8988T (cell line): ENCODE measurements at places on chromosomes 7 and 10.
A peak's percentile ranks its signal among the peaks of the same experiment; 100 is the strongest.

DNA sequence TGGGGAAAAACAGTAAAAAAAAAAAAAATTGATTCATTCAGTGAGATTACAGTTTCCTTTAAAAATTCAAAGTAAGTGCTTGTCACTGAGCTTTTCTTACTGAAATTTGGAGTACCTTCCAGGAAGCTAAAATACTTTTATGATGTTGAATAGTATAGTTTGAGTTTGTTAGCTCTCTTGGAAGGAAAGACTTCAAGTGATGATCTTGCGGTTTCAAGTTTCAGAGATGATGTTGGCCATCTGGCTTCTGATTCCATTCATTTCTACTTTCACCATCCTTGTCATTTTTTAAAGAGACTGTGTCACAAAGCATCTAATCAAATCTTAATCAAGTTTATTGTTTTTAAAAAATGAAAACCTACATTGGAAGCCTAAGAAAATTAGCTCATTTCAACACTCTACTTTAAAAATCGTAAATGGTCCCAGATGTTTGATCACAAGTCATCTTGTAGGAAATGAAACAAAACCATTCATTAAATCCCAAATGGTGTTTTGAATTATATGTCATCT is 4.9 kb upstream of the HERPUD2 start:
- DNase-seq, result no peak

DNA sequence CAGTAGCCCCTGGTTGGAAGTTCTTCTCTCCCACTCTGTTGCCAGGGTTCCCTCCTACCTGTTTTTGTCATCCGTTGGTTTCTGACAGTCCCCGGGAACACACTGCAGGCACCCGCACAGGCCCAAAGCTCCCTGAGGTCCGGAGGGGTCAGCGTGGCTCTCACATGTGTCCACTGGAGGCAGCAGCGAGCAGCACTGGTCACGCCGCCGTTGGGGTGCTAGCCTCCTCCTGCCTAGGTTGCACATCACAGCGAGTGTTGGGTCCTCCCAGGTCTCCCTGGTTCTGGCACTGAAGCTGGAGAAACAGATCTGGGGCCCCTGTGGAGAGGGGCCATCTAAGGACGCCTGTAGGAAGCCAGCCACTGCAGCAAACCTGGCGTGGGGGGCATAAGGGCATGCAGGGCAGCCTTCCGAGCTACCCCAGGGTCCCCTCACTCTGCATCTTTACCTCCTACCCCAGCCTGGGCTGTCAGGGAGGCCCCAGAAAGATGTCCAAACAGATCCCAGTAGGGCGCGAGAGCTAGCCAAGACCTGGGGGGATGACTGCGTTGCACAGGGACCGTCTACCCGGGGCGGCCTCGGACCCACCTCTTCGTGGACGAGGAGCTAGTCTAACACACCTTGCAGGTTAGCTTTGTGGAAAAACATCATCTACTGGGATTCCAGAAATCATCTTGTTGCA is 28.9 kb downstream of the LRRC27 start:
- DNase-seq, result peak; percentile 72

DNA sequence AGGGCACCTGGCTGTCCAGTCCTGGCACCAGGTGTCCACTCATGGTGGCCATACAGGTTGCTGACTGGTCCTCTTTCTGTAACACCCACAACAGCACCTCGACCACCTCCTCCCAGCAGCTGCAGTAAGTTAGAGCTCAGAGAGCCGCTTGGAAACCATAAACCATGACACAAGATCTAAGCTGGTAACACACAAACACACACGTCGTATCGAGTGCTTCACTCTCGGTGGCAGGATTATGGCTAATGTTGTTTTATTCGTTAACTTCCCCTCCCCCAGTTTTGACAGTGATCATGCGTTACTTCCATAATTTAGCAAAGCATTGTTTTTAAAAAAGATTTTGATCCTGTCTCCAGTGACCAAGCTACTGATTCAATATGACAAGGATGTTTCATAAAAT is 59.7 kb downstream of the CAMK2B start:
- DNase-seq, result no peak

- no peak for DNase-seq
Measured at GRCh38 chr10:110576220-110576619, 8.7 kb downstream of the SMC3 start.

GRCh38 chr10:113108194-113108835 is 158.3 kb downstream of the TCF7L2 start:
- peak; percentile 28 for DNase-seq

GRCh38 chr7:158970132-158970531 is 113.8 kb downstream of the DYNC2I1 start:
- no peak for DNase-seq

- DNase-seq, result no peak
Measured at GRCh38 chr10:24418532-24418931, 209.6 kb downstream of the KIAA1217 start.

DNA sequence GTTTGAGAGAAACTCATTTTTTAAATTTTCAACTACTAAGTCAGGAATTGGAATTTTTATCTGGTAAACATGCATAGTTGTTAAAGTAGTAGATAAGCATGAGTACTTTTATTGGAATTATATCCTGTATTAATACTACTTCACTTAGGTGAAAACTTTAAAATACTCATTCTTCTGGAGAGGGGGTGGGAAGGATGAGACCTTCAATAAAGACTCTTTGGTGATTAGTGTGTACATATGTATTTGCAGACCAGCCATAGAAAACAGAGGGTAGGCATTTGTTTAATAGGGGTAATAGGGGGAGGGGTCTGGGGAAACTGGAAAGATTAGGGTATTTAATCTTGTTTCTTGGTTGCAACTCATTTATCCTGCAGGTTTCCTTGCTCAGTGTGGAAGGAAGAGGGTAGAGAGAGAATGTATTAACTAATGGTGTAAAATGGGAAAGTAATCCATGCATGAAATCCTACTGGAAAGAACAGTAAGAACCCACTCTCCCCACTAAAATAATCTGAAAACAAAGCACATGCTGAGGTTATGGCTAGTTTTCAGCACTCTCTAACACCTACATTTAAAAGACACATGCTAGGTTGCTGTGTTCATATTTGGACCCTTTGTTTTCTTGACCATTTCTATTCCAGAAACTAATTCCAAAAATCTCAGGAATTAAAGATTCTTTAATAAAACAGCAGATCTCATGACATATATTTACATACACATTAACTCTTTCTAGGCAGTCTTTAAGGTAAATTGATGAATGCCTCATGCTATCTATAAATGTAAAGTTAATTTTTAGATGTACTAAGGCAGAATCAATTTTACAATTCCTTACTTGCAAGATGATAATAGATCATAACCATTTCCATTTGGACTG is 6.2 kb upstream of the IGF2BP3 start:
- DNase-seq, result no peak

DNA sequence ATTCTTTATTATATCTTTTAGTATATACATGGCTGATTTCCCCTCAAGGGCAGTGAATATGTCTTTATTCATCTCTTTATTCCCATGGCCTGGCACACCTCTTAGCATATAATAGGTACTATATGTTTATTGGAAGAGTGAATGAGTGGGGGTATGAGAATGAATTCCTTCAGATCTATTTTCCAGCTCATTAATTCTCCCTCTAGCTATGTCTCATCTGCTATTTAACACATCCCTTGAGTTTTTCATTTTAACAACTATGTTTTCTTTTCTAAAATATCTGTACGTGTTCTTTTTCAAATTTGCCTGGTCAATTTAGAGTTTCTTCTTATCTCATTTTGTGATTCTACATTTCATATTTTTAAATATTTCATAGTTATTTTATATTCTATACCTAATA is 14.4 kb downstream of the HPS1 start:
- no peak for DNase-seq

DNA sequence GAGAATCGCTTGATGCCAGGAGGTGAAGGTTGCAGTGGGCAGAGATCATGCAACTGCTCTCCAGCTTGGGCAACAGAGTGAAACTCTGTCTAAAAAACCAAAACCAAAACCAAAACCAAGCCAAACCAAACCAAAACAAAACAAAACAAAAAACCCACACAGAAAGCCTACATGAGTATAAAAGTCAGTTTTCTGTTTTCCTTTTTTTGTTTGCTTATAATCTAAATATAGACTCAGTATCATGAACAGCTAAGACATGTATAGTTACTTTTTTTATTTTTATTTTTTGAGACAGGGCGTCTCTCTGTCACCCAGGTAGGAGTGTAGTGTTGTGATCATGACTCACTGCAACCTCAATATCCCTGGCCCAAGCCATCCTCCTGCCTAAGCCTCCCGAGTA is 16.8 kb upstream of the MTPN start:
- no peak for DNase-seq

DNA sequence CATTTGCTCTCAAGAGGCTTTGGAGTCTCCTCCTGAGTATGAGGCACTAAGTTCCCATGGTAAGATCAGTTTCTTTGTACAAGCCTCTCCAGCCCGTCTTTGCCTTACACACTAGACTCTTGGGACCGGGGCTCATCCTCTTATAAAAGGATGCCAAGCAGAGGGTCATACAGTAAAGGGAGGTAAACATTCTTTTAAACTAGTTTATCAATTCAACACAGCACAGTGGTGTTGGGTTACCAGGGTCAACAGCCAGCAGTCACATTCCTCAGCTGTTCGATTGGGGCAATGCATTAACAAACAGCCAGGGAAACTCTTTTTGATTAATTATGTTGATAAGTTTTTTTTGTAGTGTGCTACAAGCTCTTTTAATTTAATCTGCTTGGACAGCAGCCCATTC is 37.8 kb downstream of the HHEX start:
- no peak for DNase-seq

DNA sequence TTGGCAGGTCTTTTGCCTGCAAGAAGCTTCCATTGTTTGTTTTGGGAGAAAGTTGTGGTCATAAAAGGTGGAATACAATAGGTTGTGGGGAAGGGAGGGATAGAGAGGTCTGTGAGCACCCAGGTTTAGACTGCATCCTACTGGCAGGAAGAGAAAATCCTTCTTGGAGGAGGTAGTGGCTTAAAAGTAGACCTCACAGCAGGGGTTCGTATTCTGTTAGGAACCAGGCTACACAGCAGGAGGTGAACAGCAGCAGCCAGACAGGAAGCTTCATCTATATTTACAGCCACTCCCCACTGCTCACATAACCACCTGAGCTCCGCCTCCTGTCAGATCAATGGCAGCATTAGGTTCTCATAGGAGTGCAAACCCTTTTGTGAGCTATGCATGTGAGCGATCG is 245.3 kb downstream of the NSUN6 start:
- DNase-seq, result no peak

GRCh38 chr10:3982746-3983442 is 197.9 kb upstream of the KLF6 start:
- no peak for DNase-seq

- no peak for DNase-seq
Measured at GRCh38 chr7:111090846-111091245, at the start of gene LRRN3. Gene LRRN3, plus strand, starts transcription at chr7:111091127. Its CDS starts 31,646 bp downstream, at chr7:111122773.

- no peak for DNase-seq
Measured at GRCh38 chr10:3647074-3647473, 137.9 kb downstream of the KLF6 start.

DNA sequence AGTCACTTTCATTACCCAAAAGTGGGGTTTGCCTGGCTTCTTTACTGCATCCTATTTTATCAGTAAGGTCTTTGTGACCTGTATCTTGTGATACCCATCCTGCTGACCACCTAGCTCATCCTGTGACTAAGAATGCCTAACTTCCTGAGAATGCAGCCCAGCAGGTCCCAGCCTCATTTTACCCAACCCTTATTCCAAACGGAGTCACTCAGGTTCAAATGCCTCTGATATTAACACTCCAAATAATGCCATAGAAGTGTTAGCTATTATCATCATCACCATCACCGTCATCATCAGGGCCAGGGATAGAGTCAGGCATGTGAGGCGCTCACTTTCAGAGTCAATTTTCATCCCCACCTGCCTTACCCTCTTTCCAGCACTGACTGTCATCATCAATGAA is 85.5 kb downstream of the SLC16A9 start:
- DNase-seq, result no peak

GRCh38 chr7:127146746-127147536 is 105.8 kb downstream of the GRM8 start:
- no peak for DNase-seq

GRCh38 chr10:128867210-128867609 is 599.8 kb upstream of the MGMT start:
- DNase-seq, result no peak

- no peak for DNase-seq
Measured at GRCh38 chr10:120598386-120598785, 141.4 kb downstream of the PLPP4 start.

GRCh38 chr10:50540069-50540825 is 83.5 kb downstream of the SGMS1 start:
- DNase-seq, result no peak

DNA sequence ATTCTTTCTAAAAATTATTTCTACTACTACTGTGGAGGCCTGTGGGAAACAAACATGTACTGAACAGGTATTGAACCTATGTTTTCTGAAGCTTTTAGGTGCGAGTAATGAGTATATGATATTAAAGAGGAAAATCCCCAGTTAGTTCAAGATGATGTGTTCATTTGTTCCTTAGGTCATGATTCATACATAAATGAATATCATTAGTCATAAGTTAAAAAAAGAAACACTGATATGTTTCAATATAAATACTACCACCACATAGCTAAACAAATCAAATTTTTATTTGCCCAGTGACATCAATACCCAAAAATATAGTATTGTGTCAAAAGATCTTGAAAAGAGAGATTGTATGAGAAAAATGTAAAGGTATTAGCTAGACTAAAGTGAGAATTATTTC is 210.7 kb upstream of the GNAI1 start:
- DNase-seq, result no peak
